ENCODE measurements at places on chromosomes 5 and 9.
A peak's percentile ranks its signal among the peaks of the same experiment; 100 is the strongest.

DNA sequence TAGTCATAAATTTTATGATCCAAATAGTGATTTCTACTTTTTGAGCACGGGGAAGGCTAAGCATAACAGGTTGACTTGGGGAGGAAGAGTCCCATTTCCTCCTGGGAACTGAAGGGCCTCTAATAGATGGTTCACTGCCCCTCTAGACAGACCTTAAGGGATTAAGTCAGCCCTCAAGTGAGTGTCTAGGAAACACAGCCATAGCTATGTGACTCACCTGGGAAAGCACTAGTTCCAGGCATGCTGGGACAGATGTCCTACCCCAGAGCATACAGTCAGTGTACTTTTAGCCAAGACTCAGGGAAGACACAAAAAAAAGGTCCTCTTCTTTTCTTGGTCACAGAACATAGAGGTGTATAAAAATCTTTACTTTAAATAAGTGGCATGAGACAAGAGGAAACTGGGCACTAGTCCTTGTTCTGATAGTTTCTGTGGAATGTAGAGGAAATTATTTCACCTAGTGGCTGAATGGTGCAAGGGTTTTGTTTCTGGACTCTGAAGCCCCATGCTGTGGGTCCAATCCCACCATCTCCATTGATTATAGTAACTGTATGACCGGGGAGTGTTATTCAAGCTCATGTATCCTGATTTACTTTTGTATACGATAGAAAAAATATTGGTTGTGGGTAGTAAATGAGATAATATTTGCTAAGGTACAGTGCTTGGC lies 86.0 kb downstream of the NREP start:
- no peak for DNase-seq

DNA sequence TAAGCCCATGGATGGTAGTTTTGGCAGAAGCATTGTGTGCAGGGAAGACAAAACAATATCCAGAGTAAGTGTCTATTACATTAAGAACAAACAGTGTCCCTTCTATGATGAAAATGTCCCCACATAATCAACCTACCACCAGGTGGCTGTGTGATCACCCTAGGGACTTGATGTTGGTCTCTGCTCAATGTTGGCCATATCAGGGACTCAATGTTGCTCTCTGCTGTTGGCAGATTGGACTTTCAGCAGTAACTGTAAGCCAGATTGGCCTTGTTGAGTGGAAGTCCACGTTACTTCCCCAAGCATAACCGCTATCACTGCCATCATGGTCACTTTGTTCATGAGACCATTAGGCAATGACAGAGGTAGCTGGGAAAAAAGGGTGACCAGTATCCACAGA lies 52.8 kb upstream of the PRSS3 start:
- no peak for DNase-seq

- no peak for DNase-seq
Observed at GRCh38 chr5:157057459-157058370, 1.2 kb downstream of the HAVCR1 start.

- no peak for DNase-seq
Observed at GRCh38 chr9:6552498-6553121, 92.9 kb downstream of the GLDC start.

- DNase-seq = no peak
Observed at GRCh38 chr9:27861887-27862286, 288.6 kb upstream of the C9orf72 start.

GRCh38 chr5:76943006-76943405 lies 9.8 kb upstream of the CRHBP start:
- DNase-seq = no peak

DNA sequence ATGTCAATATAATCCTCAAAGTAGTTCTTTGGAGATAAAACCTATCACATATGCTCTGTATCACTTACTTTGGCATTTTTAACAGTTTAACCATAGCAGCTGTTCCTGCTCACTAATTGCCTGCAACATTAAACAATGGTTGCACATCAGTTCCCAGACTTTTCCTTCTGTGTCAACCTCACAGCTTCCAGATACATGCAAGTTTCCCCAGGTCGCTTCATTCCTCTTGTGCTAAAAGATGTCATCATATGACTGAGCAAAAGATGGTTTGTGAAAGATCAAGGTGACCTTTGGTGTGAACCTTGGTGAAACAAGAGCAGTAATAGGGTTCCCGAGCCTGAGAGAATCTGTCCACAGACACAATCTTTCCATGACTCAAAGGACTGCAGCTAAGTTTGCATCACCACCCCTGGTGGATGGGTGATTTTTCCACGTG lies 500.4 kb upstream of the PAPPA start:
- no peak for DNase-seq

- DNase-seq = no peak
Observed at GRCh38 chr5:41625571-41625970, 115.2 kb upstream of the PLCXD3 start.

- DNase-seq = no peak
Observed at GRCh38 chr5:10836986-10837385, 76.0 kb upstream of the DAP start.

DNA sequence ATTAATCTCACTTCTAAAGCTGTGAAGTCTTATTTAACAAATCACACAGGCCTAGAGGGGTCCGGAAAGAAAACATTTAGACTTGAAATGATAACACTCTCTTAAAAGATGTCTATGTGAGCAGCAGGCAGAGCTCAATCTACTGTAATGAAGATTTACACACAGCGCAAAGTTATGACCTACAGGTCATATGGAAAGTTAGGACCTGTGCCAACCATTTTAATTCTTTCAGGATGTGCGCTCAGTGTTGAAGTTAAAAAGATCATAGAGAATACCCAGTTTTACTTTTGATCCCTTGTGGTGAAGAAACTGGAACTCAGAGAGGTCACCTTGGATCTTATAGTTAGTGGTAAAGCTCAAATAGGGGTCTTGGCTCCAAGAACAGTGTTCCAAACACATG lies 3.1 kb upstream of the CREBRF start:
- no peak for DNase-seq

- DNase-seq = no peak
Observed at GRCh38 chr9:87338088-87338989, 159.3 kb upstream of the DAPK1 start.

- DNase-seq = no peak
Observed at GRCh38 chr5:61449804-61450492, 117.9 kb downstream of the ZSWIM6 start.

DNA sequence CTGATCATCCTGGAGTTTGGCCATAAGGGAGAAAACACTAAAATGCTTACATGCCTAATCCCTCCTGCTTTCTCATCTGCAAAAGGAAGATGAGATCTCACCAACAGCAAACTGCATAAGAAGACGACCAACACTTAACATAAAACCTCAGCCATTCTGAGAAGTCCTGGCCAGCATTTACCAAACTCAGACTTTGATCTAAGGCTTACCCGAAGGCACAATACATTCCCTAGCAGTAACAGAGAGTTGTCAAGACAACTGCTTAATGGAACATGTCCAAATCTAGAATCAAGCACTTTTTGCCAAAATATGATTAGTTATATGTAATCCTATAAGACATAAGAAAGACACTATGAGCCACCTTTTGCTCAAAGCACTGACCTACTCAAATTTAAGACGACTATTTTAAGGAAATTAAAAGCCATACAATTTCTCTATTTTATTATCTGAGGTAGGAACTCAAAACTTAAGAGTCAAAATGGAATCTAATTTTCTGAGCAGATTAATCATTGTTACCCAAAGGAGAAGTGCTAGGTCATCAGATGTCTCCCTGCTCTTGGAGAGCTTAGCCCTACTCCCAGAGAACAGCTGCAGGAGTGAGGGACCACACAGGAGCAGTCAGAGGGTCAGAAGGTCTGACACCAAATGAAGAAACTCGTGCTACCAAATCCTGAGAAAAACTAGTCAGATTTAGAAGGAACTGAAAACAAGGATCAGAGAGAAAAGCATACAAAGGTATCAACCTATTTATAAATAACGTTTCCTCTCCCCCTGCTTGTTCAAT lies 39.3 kb downstream of the EPB41L4A start:
- no peak for DNase-seq

DNA sequence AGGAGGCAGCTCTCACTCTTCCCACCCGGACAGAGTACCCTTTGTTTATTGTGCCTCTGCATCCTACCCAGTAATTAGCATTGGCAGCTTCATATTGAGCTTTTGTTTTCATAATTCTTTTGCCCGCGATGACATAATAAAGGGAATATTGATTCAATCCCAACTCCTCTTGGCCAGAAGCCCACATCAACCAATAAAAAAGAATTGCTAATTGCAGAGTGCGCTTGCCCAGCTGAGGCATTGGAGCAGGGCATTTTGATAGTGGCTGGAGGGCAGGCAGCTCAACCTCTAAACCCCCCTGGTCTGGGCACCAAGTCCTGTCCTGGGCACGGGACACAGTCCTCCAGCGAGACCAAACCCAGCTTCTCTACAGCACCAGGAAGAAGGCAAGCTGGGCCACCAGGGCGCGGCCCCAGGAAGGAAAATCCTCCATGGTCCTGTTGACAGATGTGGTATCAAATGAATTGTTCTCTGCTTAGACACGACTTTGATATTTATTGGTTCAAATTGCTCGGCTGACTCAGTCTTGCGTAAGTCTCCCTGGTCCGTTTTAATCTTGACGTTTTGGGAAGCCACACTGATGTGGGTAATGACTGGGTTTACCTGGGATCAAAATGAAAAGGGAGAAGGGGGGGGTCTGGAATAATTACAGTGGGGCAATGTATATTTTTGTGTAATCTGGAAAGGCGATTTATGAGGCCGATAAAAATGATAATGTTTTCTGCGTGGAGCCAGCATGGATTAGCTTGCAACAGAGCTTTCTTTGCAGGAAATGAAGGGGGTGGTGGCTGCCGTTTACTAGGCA lies 220.7 kb upstream of the MSX2 start:
- no peak for DNase-seq

GRCh38 chr9:91177081-91177480 lies 184.6 kb downstream of the AUH start:
- DNase-seq = no peak

DNA sequence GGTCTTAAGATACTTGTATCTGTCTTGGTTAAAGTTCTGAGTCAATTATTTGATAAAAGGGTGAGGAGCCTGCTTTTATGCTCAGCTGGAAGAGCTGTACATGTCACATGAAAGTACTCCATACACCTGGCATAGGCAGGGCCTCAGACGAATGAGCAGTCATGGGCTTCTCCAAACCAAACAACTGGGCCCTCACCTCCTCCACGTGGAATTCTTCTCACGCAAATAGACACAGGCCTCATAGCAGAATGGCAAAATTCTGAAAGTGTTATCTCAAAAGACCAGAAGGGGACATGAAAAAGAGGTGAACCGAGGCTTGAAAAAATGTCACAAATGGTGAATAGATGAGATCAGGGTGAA lies 48.6 kb downstream of the FAM240B start:
- DNase-seq = no peak

- DNase-seq = no peak
Observed at GRCh38 chr9:36800455-36800854, 227.8 kb downstream of the MELK start.

DNA sequence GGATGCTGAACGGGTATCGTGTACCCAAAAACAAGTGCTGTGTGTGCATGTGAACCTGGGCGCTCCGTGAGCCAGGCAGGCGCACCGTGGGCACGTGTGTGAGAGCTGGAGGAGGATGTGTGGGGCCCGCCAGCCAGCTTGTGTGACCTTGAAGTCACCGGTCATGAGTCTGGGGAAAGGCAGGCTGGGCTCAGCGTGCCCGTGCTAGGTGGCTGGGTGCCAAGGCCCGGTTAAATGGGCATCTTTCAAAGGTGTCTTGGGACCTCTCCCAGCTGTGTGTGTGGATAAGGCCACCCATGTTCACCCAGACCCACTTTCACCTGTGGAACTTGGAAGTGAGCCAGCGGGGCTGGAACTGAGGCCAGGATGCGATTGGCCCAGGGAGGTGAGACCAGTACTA lies 3.4 kb downstream of the KCNT1 start:
- peak; percentile 56 for DNase-seq

DNA sequence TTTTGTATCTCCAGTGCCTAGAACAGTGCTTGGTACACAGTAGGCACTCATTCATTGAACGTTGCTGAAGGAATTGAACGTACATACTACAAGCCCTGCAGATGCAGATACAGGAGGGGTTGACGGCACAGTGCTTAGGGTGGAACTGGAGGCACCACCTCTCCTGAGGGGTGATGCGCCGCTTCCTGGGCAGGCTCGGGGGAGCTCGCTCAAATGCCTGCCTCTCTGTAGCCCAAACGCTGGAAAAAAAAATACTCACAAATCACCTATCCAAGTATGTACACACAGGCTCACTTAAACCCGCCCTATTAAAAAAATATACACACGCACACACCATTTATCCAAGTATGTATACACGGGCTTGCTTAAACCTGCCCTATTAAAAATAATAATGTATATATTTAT lies 536 bp upstream of the COMMD10 start:
- no peak for DNase-seq

GRCh38 chr5:527646-528628 lies 3.7 kb upstream of the SLC9A3 start:
- DNase-seq = peak; percentile 27

GRCh38 chr9:21679432-21679831 lies 123.0 kb upstream of the MTAP start:
- no peak for DNase-seq

DNA sequence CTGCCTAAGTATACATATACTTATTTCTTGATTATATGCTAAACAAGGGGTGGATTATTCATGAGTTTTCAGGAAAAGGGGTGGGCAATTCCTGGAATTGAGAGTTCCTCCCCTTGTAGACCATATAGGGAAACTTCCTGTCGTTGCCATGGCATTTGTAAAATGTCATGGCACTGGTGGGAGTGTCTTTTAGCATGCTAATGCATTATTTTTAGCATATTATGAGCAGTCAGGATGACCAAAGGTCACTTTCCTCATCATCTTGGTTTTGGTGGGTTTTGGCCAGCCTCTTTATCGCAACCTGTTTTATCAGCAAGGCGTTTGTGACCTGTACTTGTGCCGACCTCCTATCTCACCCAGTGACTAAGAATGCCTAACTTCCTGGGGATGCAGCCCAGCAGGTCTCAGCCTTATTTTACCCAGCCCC lies 80.9 kb downstream of the ALDH7A1 start:
- no peak for DNase-seq

GRCh38 chr5:169296419-169297143 lies 4.4 kb downstream of the SLIT3 start:
- DNase-seq = no peak

DNA sequence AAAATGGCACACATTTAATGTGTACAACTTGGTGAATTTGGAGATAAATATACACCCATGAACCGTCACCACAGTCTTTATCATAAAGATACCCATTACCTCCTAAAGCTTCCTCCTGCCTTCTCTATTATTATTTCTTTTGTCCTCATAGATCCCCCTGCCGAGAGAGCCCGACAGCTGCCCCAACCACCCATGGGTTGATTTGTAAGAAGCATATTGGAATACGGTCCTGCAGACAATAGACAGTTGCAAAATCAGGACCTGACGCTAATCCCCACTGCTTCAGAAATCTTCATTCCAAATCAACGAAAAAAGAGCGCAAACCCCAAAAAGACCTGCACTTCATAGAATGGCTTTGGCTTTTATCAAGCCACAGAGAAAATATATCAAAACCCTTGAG lies 697.5 kb downstream of the SEMA5A start:
- DNase-seq = no peak

Measured in left ventricle myocardium superior (tissue), 1 donor.